ENCODE measurements at places on chromosomes 2 and 18. TPM values are rescaled to one million over a fixed set of nuclear protein-coding genes. Genes with fewer than 3 reads are reported as not detected.

VSNL1 gene
- not detected for total RNA-seq

MYOM1 gene
- total RNA-seq: 0.09 TPM

RESP18 gene
- not detected for total RNA-seq

CYTIP gene
- total RNA-seq: not detected

C2orf72 gene
- 5.3 TPM for total RNA-seq

FEV gene
- total RNA-seq: not detected

DPP10 gene
- total RNA-seq: not detected

SPEG gene
- total RNA-seq: 10.2 TPM

CABYR gene
- total RNA-seq: 22.8 TPM
